H9 (cell line): ENCODE measurements at places on chromosomes 2 and 18.

GRCh38 chr2:216741223-216741593 is 45.9 kb upstream of the IGFBP5 start:
- DNase-seq = no peak

DNA sequence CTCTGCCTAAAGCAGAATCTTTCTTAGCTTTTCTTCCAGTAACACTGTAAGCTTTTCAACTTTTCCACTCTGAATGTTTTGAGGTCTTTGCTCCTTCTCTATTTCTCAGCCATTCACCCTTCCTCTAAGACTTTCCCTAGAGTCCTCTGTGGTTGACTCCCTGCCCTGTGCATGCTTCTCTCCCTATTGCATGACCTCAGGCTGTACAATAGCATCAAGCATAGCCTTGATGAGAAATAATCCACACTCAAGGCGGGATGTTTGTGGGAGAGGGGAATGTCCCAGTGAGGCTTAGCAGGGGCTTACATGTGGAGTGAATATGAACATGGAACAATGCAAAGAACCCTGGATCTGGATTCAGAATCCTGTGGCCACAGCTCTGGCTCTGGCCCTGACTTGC is 48.4 kb upstream of the IGFBP5 start:
- no peak for DNase-seq

GRCh38 chr18:58580623-58581022 is 48.3 kb downstream of the ALPK2 start:
- peak; percentile 55 for DNase-seq

DNA sequence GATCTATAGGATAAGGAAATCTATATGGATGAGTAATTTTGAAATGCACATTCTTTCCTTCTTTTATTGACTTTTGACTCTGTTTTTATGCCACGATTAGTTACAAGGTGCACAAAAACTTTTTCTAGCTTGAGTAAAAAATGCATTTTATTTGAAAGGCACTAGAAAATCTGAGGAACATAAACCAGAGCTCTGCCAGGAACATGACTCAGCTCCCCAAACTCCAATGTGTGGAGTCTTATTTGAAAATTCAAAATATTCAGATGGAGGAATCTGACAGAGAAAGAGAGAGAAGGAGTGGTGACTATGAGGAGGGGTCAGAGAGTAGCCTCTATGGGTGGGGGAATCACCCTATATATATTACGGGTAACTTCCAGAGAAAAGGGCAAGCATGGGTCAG is 231.0 kb downstream of the DCC start:
- no peak for DNase-seq

- no peak for DNase-seq
Observed at GRCh38 chr2:119261493-119262225, 38.0 kb downstream of the STEAP3 start.
